ENCODE measurements at places on chromosomes 2 and 18.

DNA sequence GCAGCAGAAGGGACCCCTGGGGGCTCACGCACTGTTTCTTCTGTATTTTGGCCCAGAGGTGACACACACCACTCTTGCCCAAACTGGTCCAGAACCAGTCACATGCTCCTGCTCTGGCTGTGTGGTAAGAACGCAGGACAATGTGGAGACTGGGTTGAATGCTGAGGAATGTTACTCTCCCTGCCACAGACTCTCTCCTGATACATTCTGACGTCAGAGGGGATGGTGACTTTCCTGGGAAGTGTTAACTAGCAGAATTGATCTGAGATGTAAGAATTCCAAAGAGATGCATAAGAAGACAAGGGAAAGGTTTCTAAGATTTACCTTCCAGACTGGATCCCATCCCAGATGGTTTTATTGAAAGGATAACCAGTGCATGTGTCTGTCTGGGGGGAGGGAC lies 100.8 kb downstream of the ASB1 start:
- no peak for DNase-seq

GRCh38 chr2:69082430-69082997 lies 69.5 kb downstream of the ANTXR1 start:
- DNase-seq = peak; percentile 37

GRCh38 chr2:37947306-37947705 lies 22.2 kb downstream of the RMDN2 start:
- no peak for DNase-seq

DNA sequence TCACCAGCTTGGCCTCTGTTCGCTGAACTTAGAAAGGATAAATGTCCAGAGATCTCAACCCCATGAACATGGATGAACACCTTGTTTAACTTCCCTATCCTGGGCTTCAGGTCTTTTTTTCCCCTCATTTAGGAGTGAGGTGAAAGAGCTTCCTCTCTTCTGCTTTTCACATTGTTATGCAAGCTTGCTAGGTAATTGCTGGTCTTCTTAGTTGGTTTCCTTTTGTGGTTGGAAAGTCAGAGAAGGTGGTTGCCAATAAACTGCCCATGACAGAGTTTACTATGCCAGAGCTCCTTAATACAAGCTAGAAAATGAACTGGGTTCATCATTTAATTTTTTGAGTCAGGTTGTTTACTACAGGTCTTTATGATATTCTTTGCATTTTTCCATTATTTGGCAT lies 16.6 kb downstream of the SLC9A4 start:
- DNase-seq = no peak

- no peak for DNase-seq
Measured at GRCh38 chr2:223797037-223797436, 40.3 kb downstream of the AP1S3 start.

DNA sequence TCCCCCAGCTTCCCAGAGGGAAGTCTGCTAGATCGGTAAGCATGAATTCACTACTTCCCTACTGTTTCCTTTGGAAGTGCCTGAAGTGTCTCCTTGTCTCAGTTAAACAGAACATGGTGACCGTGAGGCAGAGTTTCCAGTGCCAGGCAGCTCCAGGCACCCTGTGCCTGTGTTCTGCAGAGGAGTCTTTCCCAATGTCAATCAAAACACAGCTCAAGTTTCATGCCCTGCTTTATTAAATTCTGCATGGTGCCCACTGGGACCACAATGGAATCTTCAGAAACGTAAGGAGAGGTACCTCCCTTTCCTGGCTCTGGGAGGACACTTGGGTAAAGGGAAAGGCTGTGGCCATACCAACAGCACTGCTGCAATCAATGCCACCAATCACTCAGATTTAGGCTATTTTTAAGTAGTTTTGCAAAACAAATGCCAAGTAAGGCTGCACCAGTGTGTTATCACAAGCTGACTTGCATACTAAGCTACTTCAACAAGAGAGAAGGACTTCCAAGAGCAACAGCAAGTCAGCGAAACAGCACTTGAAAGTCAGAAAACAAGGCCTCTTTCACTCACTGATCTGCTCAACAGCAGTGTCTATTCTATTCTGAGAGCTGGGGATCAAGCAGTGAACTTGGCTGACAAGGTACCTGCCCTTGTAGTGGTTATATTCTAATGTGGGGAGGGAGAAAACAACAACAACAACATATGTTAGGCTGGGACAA lies 14.9 kb downstream of the LPIN2 start:
- no peak for DNase-seq

Data from tongue (tissue), 3 donors.